ENCODE measurements at places on chromosomes 13 and 19.

GRCh38 chr13:41550276-41550675, 92.9 kb downstream of the RGCC start:
- DNase-seq: no peak

- no peak for DNase-seq
Observed at GRCh38 chr13:98214707-98215106, 37.6 kb upstream of the RNF113B start.

- DNase-seq: peak; percentile 59
Observed at GRCh38 chr19:13588957-13589833, 82.9 kb upstream of the CACNA1A start.

DNA sequence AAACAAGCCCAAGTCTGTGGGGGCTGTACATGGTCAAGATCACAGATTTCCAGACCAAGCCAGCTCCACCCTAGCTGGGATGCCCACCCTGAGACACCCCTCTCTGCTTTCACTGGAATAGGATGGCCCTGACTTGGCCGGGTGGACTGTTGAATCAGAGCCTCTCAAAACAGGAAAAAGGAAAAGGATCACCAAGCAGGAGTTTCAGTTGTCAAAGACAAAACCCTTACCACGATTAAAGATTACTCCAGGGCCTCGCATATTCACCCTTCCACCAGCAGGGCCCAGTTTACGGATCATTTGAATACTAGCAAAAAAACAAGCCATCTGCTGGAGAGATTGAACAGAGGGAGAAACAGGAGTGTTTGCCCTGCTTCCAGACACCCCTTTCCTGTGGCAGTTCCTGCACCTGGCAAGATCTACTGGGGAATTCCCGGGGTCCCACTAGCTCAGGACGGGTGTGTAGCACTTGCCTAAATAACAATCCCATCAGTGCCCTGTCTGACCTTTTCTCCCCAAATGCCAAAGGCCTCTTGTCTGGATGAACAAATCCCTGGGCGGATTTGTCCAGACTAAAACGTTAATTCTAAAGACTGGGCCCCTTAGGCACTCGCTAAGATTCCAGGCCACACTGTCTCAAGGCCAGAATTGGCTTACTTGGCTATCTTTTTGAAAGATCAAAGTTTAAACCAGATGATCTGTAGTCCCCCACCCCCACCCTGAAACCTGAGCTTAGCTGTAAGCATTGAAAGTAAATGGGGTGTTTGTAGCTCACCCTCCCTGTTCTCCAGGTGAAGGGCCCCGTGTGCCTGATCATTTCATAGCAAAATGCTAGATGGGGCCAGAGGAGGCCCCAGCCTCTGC, 38.4 kb downstream of the ACTN4 start:
- DNase-seq: no peak

DNA sequence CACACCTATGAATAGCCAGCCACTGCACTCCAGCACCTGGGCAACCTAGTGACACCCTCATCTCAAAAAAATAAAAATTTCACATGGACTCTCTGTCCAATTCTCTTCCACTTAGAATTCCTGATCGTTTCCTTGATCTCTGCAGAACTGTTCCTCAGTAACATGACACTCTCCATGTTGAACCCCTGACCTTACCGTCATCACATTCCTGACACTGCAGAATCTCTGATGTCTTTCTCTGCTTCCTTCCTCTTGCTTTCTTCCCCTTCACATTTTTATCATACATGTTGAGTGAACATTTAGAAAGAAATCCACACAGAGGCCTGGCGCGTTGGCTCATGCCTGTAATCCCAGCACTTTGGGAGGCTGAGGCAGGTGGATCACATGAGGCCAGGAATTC, 15.0 kb downstream of the ZNF114 start:
- DNase-seq: no peak

- no peak for DNase-seq
Observed at GRCh38 chr19:4504297-4504701, 14.0 kb downstream of the PLIN4 start.

DNA sequence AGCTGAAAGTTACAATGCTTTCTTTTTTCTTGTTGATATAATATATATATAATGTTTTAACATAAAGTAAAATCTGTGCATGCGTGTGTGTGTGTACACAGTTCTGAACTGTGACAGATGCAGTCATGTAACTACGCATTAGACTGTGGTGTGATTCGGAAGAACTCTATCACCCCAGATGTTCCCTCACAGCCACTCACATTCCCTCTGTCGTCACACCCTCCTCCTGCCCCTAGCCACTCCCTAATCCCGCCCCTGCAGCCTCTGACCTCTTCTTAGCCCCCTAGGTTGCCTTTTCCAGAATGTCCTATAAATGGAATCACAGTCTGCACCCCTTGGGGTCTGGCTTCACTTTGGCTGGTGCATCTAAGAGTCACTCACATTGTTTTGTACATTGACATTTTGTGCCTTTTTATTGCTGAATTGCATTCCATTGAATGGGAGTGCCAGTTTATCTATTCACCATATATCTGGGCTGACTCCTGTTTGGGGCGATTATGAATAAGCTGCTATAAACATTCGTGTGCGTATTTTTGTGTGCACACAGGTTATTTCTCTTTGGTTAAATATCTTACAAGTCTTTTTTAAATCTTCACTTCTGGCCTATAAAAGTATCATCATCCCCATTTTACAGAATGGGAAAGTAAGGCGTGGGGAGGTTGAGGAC, 20.4 kb downstream of the DHRS12 start:
- no peak for DNase-seq

DNA sequence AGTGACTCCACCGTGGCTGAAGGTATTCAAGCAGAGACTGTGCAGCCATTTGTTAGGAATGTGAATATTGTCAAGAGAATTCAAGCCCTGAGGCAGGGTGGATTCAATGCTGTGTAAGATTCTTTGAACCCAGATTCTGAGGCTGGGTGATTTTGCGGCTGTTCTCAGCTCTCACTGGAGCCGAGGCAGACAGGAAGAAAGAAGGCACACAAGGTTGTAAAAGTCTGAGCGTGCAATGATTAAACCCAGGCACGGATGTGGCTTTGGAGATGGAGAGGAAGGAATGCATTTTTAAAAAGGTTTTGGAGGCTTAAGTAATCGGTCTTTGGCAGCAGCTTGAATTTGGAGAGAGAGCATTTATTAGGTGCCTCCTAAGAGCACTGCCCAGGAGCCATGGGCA, 187.9 kb downstream of the KATNAL1 start:
- DNase-seq: no peak

DNA sequence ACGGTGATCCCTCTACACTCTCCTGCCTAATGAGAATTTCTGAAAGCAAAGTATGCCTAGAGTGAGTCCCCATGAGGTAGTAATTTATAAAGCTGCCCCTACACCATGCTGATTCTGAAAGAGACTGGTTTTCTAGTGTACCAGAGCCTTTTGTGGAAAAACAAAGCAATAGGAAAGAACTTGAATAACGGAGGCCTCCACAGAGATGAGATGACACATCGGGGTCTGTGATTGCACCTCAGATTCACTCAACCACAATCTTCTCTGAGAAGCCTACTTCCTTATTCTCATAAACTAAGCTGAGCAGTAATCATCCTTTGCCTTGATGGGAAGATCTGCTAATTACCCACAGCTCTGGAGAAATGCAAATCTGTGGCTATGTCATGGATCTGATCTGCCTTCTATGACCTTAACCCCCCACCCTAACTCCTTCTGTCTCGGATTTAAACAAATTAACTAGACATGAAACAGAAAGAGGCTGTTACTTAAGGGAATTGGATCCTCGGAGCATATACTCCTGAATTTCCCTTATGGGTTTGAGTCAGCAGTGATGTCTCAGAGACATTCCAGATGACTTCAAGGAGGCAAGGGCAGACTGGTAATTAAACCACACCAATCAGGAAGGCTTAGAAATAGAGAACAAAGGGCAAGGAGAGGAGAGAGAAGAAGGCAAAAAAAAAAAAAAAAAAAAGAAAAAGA, 128.0 kb downstream of the DCT start:
- DNase-seq: no peak

DNA sequence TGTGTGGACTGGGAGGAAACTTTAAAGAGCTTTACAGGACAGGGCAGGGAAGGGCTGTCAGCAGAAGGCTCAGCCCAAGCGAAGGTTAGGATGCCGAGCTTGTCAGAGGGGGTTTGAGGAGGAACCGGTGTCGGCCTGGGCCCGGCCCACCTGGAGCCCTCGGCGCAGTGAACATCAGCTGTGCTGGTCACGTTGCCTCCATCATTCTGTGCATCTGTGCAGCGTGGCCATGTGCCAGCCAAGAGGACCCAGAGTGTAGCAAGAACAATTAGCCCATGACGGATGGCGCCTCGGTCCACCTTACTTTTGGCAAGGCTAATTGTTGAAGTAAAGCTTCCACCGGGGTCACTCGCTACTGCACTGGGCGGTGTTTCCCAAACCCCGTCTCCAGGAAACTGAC, 161.4 kb downstream of the PTPRS start:
- DNase-seq: no peak

DNA sequence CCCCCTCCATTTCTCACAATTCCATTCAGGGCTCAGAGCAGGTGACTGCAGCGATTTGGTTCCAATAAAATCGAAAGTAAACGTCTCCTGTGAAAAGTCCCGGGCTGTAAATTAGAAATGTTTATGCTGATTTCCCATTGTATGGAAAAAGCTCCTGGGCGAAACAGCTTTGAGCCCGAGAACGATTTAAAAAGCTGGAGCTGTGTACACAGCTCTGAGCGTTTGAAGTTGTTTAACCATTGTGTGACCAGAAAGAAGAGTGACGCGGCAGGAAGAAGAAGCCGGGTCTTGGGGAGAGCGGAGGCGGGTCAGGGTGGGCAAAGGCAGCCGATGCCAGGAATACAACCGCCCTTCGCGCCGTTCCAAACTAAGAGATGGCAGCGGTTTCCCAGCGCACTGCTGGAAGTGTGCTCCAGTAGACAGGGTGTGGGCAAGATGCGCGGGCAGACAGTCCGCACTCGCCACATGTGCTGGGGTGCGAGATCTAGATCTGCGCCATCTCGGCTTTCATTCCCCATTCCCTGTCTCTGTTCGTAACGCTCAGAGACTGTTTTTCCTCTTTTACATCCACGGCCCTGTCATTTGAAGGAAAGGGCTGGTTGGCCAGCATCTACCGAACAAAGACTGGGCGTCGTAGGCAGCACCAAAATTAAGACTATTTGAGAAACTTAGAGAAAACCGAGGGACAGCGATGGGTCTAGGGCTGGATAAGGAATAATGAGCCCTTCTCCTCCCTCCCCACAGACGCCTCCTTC, 960 bp upstream of the GSX1 start:
- no peak for DNase-seq

GRCh38 chr13:114105521-114106225, 26.8 kb downstream of the RASA3 start:
- no peak for DNase-seq

DNA sequence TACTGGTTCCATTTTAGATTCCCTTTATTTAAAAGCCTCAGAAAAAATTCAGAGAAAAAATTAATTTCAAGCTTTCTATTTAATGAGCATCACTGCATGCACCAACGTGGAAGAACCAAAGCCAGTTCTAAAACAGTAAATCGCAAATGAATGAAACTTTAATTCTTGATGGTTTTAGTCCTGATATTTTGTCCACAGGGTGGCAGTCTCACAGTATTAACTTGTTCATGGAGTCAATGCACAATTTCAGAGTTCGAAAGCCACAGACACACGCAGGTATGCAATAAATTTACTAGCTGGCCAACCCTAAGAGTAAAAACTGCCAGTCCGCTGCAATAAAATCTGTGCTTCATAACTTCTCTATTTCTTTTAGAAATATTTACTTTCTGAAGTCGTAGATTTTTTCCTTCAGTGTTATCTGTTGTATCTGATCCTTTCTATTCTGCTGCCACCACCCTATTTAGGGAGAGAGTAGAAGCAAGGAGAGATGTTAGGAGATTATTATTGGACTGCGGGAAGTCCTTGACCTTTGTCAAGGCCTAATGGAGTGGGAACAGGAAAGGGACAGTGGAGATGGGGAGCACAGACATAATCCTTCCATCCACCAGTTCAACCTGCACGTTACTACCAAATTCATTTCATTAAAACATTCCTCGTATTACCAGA, 7.0 kb upstream of the WBP4 start:
- DNase-seq: no peak

DNA sequence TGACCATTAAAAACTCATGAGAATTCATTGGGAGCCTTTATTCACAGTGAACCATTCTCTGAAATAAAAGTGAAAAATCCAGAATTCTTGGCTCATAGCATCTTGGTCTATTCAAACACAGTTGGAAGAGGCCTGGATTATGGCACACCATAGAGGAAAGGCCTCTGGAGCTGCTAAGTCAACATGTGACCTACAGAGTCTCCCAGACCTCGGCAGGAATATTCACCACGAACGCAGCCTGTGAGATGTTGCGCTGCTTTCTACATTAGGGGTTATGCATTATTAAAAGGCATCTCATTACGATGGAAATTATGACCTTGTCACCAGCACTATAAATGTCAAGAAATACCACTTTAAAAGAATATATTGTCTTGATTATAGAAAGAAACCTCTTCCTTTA, 132.6 kb downstream of the EFNB2 start:
- no peak for DNase-seq

DNA sequence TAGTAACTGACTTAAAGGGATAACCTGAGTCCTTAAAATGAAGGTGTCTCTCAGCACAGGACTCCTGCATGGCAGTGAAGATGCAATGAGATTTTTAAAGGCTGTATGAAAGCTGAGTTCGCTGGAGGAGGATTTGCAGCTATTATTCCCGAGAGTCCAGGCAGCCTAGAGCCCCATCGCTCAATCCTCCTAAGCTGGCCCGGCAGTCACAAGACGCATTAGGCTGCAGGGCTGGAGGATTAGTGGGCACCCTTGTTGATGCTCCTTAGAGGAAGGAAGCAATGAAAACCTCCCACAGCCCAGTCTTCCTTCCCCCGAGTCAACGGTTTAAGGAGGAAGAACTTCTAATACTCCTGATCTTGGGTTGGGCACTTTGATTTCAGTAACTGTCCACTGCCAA, 239.5 kb downstream of the EFNB2 start:
- DNase-seq: no peak

- no peak for DNase-seq
Observed at GRCh38 chr13:36548129-36548528, 115.8 kb downstream of the CCNA1 start.

- DNase-seq: no peak
Observed at GRCh38 chr13:19950374-19950773, 8.2 kb upstream of the ZMYM2 start.

DNA sequence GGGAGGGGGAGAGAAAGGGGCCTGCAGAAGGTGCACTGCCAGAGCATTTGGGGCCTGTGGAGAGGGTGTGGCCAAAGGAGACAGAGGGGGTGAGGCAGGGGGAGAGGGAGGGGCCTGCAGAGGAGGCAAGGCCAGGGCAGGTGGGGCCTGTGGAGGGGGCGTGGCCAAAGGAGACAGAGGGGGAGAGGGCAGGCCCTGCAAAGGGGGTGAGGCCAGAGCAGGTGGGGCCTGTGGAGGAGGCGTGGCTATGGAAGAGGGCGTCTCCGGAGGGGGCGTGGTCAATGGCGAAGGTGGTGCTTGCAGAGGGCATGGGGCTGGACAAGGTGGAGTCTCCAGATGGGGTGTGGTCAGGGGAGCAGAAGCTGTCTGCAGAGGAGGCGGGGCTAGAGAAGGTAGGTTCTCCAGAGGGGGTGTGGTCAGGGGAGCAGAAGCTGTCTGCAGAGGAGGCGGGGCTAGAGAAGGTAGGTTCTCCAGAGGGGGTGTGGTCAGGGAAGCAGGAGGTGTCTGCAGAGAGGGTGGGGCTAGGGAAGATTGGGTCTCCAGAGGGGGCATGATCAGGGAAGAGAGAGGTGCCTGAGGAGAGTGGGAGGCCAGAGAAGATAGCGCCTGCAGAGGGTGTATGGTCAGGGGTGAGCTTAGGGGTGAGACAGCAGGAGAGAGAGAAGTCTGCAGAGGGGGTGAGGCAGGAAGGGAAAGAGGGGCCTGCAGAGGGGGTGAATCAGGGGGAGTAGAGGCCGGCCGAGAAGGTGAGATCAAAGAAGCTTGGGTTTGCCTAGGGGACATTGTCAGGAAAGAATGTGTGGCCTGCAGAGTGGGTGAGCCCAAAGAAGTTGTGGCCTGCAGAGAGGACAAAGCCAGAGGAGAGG, 3.4 kb downstream of the PRR36 start:
- no peak for DNase-seq

Data from mesothelial cell of epicardium (in vitro differentiated cells).